Daoy (cell line): ENCODE measurements at places on chromosomes 5 and 9. TPM values are rescaled to one million over a fixed set of nuclear protein-coding genes. Genes with fewer than 3 reads are reported as not detected.

DNA sequence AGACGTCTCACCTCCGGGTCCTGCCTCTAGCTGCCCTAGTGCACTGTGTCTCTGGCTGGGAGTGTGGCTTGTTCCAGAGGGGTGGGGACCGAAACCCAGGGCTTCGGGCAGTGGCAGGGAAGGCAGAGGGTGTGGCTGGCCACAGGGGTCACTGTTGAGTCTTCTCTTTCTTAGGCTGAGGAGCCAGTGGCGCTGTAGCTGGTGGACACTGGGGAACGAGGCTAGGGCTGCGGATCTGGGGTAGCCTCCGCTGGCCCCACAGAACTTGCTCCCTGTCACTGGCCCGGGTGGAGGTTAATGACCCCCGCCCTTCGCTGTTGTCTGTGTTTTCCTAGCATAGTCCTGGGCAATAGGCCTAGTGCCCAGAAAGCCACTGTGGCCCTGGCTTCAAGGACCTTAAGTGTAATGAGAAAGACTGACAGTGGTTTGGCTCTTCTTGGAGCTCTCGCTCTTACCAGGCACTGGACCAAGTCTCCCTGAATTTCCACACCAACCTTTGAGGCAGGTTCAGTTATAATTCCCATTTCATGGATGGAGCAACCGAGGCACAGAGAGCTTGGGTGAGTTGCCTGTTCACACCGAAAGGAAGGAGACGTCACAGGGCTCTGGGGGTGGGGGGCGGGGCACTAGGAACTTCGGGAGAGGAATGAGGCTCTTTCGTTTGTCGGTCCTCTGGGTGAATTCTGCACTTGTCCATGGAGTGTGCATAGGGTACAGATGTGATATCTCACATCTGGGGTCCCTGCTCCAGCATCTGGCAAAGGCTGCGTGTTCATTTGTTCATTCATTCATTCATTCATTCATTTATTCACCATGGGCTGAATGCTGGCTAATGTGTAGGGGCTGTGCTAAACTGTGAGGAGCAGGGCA, 4.8 kb upstream of the IER5L start:
- DNase-seq: no peak

DNA sequence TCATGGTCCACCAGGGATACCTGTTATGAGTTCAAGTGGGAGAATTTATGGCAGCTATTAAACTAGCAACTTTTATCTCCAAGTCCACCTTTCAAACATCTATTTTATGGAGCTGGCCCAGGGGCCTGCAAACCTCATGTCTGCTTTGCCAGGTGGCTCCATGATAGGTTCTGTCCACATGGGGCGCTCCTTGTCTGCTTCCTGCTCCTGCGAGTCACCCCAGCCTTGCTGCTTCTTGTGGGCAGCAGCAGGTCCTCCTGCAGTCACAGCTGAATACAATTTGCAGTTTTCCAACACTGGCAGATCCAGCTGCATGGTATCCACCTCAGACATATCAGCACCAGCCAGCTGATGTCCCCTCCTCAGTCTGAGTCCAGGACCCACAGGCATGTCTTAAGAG, 39.6 kb upstream of the FRRS1L start:
- DNase-seq: peak; percentile 15

GRCh38 chr9:126431077-126431742, 104.6 kb downstream of the MVB12B start:
- DNase-seq: no peak

DNA sequence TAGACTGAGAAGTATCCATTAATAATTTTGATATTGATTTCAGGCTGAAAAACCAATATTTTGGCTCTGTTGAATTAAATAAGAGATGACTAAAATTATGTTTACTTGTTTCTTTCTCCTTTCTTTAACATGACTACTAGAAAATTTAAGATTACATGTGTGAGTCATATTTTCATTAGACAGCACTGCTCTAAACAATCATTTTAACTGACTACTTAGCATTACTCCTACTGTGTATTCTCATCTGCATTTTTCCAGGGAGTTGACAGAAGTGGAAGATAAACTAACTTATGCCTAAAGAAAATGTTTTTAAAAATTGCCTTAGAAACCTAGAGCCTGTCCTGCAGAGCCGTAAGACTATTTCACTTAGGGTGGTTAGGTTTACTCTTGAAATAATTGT, 29.1 kb downstream of the TNC start:
- DNase-seq: no peak

The DROSHA gene
- 58.8 and 59.5 TPM in 2 replicates for total RNA-seq

- DNase-seq: no peak
These were observed 149.3 kb downstream of the FBXO4 start for GRCh38 chr5:42074353-42074752.

- DNase-seq: no peak
These were observed 34.8 kb upstream of the RAPGEF1 start for GRCh38 chr9:131774636-131775035.

- no peak for DNase-seq
These were observed 5.6 kb upstream of the IL3 start for GRCh38 chr5:132054697-132055440.

DNA sequence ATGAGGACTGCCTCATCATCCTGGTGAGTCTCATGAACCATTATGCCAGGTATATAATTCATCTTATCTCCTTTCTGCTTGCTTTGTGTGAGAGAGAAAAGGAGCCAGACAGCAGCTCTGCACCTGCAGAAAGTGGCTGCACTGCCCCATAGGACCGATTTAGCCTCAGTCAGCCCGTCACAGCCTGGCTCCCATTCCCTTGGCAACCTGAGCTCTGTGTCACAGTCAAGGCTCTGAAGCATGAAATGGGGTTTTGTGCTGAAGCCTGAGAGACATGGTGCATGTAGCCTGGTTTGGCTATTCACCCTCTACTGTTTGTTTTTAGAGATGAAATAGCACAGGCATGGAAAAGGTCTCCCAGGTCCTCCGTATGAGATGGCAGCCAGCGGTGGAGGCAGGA, 198.3 kb downstream of the KCTD16 start:
- DNase-seq: no peak

- DNase-seq: no peak
These were observed 69.7 kb downstream of the GCNT1 start for GRCh38 chr9:76528642-76529190.

GRCh38 chr5:13976867-13977830, 32.7 kb upstream of the DNAH5 start:
- DNase-seq: peak; percentile 57

DNA sequence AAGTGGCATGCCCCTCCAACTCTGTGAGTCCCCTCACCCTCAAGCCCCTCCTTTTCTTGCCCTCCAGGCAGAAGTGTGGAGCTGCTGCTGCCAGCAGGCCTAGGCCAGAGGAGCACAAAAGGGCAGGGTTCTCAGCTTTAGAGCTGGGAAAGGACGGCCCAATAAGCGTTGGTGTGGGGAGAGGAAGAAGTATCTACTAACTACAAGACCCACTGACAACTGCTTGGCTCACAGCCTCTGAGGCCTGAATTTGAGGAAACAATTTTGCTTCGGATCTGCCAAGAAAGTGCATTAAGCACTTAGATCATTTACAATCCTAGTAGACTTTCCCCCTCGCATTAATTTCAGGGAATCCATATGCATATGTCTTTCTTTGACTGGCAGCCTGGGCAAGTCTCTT, 179.4 kb downstream of the SNX18 start:
- no peak for DNase-seq

DNA sequence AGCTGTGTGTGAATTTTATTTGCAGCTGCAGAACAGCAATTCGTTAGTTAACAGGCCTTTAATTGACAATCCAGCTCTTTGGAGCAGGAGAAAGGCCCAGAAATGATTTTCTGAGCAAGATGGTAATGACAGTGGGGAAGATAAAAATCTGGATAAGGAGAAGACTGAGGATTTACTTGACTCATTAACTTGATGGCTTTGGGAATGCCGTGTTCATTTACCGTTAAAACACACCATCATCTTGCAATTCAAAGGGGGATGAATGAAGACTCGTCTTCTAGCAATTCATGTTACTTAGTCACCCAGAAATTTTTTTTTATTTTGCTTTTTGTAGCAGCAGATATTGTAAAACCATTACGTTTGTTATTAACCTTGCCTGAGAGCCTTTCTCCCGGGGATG, 52.0 kb downstream of the PTTG1 start:
- DNase-seq: no peak

The PCDHGA1 gene
- total RNA-seq: 0.18 and 0.34 TPM in 2 replicates

DNA sequence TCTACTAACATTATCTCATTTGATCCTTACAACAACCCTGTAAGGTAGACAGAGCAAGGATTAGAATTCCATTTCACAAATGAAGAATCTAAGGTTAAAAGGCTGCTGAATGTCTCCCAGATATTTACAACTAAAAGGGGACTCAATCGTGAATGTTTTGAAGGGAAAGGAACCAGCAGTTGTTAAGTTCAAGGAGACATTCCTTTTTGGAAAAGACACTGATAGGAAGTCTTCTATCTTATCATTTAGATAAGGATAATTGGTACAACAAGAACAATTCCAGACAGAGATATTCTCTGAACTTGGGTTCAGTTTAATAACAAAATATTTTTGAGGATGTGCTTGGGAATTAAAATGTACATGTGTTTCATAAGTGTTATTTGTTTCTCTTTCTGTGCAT, 37.5 kb upstream of the CER1 start:
- no peak for DNase-seq

GRCh38 chr5:25393256-25393655, 748.5 kb upstream of the CDH10 start:
- no peak for DNase-seq

- no peak for DNase-seq
These were observed 231.0 kb upstream of the GAS1 start for GRCh38 chr9:87178302-87178701.

DNA sequence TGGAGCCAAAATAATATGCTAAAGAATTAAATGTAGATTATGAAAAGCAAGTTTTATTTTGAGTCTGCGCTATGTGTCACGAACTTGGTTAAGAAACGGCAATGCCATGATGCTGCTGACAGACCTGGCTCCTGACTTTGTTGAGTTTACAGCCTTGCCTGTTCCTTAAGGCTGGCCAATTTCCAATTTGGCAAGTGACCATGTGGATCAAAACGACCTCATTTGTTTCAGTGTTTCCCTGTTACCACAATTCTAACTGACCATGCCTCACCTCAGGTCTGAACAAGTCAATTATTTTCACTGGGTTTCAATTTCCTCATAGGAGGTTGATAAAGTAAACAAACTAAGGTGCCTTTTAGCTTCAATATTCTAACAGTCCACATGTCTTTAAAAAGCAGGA, 461.4 kb downstream of the ZNF608 start:
- no peak for DNase-seq

The LMBRD2 gene
- total RNA-seq: 5.3 and 6.1 TPM in 2 replicates

GRCh38 chr9:6525326-6526045, 112.5 kb downstream of the UHRF2 start:
- no peak for DNase-seq

The RMRP gene
- 3,813 and 4,416 TPM in 2 replicates for total RNA-seq

The MCIDAS gene
- total RNA-seq: 0.95 and 2.1 TPM in 2 replicates

GRCh38 chr9:92642564-92642963, 27.4 kb downstream of the IPPK start:
- no peak for DNase-seq

The TPPP gene
- total RNA-seq: 0.34 TPM in 1 of 2 replicates, not detected in the other

GRCh38 chr9:98555651-98556465, 152.9 kb downstream of the GABBR2 start:
- DNase-seq: no peak

The NTRK2 gene
- total RNA-seq: 0.29 and 0.54 TPM in 2 replicates

GRCh38 chr9:36966371-36967097, 67.5 kb downstream of the PAX5 start:
- DNase-seq: no peak

DNA sequence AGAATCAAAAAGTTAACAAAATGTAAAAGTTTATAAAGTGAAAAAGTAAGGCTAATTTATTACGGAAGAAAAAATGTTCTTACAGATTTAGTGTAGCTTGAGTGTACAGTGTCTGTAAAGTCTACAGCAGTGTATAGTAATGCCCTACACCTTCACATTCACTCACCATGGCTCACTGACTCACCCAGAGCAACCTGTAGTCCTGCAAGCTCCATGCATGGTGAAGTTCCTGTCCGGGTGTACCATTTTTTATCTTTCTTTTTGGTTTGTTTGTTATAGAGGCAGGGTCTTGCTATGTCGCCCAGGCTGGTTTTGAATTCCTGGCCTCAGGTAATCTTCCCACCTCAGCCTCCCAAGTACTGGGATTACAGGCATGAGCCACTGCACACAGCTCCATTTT, 93.6 kb downstream of the MED27 start:
- DNase-seq: no peak

The ORM1 gene
- not detected in 2 replicates for total RNA-seq

DNA sequence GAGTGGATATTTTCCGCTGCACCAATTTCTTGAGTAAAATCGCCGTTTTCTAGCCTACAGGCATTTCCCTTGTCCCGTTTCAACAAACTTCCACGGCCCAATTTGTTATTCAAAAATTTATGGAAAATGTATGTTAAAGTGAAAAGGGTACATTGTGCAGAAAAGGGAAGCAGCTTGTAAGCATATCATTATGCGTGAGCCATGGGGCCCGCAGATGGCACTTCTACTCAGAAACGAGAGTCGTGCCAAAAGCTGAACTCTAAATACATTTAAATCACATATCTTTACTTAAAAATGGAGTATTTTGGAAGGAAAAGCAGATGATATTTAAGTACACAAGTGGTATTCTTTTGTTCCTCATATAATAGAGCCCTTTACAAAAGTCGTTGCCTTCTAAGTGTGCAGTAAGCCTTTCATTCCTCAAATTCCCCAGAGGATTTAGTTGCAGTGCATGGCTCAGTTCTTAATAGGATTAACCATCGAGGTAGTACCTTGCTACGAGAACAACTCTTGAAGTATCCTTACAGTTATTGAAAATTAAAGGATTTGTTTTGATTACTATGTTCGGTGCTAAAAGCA, 1227.2 kb upstream of the WWC1 start:
- no peak for DNase-seq

The PTPRD gene
- 4.5 and 5.7 TPM in 2 replicates for total RNA-seq

DNA sequence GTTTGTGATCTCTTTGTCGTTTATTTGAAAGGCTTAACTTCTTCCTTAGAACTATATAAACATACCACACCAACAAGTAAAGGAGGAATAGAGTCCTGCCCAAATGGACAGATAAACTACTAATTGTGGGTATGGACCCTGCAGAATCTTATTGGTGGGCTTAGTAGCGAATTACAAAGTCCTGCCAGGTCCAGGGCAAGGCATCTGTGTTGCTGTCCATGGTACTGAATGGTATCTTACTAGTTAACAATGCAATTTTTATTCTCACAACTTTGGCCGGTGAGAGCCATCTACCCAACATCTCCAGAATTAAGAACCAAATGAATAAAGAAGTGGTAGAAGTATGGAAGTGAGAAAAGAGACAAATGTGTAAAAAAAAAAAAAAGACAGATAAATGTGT, 1782.4 kb upstream of the WWC1 start:
- DNase-seq: peak; percentile 35
